ENCODE measurements at places on chromosomes 16 and 17.

DNA sequence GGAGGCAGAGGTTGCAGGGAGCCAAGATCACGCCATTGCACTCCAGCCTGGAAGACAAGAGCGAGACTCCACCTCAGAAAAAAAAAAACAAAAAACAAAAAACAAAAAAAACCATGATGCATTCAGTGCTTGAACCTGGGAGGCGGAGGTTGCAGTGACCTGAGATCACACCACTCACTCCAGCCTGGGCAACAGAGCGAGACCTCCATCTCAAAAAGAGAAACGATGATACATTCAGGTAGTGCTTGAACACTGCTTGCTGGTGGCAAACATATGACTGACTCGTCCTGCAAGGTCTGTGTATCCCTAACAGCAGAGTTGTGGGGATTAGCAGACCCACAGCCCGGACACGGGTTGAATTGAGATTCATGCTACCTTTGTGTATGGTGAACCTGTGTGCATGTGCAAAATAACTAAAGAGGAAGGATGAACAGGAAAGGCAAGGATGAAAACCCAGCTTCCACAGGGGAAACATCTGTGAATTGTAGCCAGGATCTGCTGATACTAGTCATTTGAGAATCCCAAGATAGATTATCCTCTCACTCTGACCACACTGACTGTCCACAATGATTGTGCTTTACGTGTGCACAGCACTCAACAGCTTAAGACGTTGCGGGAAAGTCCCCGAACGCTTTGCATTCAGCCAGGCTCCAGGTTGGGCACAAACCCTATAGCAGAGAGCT lies 52.4 kb upstream of the MRPS23 start:
- no peak for DNase-seq

- DNase-seq, result peak; percentile 8
Measured at GRCh38 chr17:66829386-66829864, 5.5 kb upstream of the CACNG5 start.

DNA sequence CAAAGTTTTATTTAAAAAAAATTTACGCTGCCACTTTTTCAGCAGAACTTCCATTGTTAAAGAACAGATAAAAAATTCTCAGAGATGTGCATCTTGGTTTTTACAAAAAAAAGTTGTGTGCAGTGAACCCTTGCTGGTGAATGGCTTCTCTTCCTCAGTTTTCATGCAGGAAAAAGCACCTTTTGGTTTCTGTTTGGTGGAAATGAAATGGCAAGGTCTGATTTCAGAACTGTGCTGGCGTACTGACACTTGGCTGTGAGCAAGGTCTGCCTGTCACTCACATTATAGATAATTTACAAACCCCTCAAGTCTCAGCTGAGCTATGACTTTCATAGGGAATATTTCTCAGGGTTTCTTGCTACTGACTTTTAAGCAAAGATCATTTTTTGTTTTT lies 5.7 kb upstream of the SALL1 start:
- DNase-seq, result no peak

- no peak for DNase-seq
Measured at GRCh38 chr17:27947005-27947406, 53.8 kb upstream of the LYRM9 start.

DNA sequence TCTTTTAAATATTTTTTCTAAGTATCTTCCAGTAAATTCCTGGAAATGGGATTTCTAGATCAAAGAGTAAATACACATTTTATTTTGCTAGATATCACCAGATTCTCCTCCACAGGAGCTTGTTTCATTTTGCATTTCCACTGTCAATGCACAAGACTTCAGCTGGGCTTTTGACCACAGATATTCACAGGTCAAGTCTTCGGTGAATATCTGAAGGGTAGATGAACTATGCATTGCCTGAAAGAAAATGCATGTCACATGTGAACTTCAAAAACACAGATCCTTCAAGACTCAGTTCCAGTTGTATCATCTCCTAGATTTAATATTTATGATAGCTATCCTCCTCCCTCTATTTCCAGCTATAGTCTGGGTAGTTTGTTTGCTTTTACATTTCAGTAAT lies 963.6 kb upstream of the GOT2 start:
- DNase-seq, result no peak

GRCh38 chr16:79071424-79071823 lies 529.1 kb downstream of the MAF start:
- no peak for DNase-seq

DNA sequence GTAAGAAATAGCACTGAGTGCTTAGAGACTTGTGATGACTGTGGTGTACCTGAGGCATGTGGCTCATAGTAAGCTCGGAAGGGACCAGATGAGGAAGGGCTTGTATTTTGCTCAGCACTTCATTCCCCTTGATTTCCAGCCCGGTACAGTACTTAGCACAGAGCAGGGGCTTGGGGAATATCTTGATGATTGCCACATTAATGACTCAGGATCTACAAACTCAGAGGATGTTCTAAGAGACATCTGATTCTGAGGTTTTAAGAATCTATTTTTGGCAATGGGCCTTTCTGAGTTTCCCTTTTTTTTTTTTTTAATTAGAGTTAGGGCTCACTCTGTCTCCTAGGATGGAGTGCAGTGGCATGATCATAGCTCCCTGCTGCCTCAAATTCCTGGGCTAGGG lies 9.1 kb downstream of the ASPHD1 start:
- DNase-seq, result no peak

DNA sequence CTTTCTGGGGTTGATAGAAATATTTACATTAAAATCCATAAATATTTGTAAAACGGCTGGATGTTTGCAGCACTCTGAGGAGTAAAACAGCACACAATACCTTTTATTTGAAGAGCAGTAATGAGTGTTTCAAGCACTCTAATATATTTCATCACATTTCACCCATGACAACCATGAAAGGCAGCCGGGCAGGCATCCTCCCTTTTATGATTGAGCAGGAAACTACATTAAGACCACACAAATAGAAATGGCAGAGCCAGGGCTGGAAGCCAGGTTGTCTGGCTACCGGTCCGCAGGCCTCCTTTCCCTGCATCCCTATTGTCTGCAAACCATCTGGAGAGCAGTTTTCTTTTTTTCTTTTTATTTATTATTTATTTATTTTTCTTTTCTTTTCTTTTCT lies 23.1 kb upstream of the GPRC5C start:
- DNase-seq, result no peak

DNA sequence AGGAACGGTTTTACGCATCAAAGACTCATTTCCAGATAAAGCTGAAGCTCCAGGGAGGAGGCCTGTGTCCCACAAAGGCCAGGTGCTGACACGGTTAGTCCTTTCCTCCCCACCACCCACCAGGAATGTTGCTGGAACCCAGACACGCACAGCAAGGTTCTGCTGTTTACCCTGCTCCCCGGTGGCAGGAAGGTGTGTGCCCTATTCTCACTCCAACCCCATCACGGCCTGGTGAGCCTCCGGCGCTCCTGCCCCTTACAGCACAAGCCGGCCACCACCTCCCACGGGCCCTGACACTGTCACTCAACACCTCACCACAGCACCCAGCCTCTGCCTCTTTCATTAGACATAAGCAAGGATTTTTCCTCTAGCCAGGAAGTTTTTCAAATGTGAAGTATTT lies 47.8 kb downstream of the ANKRD11 start:
- DNase-seq, result no peak

GRCh38 chr17:50799582-50799981 lies 32.3 kb upstream of the ANKRD40CL start:
- no peak for DNase-seq

GRCh38 chr17:2235792-2236366 lies 67.7 kb downstream of the SMG6 start:
- DNase-seq, result no peak

- no peak for DNase-seq
Measured at GRCh38 chr17:79664930-79665737, 54.3 kb upstream of the RBFOX3 start.

GRCh38 chr17:16915752-16916556 lies 56.0 kb downstream of the TNFRSF13B start:
- DNase-seq, result peak; percentile 59

DNA sequence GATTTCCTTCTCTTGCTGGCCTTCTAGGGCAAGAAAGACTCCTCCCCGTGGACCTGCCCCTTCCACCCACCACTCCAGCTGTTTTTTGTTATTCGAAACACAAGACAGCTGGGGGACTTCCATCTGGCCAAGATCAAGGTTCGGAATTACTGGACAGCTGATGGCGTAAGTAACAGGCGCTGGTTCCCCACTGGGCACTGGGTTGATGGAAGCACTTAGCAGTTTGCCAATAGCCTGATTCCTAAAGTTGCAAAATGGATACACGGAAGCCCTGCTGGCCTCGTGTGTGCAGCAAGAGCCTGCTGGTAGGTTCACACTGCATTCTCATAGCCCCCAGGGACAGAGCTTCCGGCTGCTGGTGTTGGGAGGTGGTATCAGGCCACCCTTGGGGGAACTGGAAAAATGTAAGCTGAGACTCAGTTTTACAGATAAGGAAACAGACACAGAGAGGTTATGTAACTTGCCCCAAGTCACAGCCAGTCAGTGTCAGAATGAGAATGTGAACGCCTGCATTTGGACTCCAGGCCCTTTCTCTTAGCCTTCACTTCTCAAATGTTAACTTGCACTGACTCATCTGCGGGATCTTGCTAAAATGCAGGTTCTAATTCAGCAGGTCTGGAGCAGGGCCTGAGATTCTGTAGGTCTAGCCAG lies 171.7 kb downstream of the KATNIP start:
- no peak for DNase-seq

DNA sequence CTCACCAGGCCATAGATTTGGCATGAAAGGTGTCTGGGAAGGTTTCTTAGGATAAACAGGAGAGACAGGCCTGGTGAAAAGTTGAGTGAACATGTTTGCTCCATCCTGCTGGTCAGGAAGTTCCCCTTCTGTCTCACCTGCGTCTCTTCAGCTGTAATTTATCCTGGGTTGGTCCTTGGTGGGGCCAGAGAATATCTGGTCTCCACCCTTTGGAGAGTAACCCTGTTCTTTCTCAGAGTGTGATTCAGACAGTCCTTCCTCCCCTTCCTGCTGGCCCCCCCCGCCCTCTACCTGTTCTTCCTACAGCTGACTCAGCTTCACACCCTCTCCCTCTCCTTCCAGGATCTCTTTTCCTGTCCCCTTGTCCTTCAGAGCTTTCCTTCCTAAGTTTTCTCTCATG lies 17.1 kb downstream of the MINK1 start:
- no peak for DNase-seq

- no peak for DNase-seq
Measured at GRCh38 chr17:62719586-62719985, 88.5 kb downstream of the MARCHF10 start.

DNA sequence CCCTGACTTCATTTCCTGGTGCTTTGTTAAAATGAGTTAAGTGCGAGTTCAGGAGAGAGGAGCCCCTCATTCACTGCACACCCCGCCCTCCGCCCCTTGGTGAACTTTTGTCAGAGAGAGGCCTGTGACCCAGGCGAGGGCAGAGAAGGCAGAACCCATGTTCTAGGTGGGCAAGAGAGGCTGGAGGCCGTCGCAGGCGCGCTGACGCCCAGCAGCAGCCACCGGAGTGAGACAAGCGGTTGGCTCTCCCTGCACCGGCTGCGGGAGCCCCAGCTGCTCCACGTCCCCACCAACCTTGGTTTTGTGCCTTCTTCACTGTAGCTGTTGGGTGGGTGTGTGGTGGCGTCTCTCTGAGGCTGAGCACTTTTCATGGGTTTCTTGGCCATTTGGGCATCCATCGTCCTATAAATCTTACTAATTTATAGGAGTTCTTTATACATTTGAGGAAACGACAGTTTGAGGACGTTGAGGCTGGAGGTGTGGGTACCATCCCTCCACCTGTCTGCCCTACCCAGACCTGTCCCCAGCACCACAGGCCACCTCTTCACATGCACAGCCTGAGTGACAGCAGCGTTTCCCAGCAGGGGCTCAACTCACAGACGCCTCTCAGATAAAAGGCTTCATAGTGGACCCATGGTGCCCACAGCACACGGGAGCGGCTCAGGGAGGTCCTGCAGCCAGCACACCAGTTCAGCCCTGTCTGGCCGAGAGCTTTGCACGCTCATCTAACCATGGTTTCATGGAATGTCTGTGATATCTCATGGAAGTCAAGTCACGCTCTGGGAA lies 45.2 kb upstream of the CBFA2T3 start:
- no peak for DNase-seq

DNA sequence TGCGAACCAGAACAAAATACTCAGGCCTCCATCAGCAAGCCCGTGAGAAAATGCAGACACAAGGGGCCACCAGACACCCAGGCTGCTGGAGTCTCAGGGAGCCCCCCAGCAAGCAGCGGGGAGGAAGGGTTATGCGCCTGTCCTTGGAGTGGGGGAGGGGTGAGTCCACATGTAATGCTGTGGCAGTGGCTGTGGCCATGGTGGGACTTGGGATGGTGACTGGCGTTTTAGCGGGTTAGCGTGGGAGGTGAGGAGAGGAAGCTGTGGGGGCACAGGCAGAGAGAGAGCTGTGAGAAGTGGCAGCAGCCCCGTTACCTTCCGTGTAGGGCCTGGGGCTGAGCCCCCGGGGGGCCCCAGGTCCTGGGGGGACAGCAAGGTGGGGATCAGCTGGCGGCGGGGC lies 58.3 kb downstream of the SRCIN1 start:
- no peak for DNase-seq

- peak; percentile 80 for DNase-seq
Measured at GRCh38 chr16:11621920-11622651, 35.4 kb upstream of the LITAF start.

GRCh38 chr17:50114849-50115357 lies 15.1 kb downstream of the SAMD14 start:
- DNase-seq, result peak; percentile 46

DNA sequence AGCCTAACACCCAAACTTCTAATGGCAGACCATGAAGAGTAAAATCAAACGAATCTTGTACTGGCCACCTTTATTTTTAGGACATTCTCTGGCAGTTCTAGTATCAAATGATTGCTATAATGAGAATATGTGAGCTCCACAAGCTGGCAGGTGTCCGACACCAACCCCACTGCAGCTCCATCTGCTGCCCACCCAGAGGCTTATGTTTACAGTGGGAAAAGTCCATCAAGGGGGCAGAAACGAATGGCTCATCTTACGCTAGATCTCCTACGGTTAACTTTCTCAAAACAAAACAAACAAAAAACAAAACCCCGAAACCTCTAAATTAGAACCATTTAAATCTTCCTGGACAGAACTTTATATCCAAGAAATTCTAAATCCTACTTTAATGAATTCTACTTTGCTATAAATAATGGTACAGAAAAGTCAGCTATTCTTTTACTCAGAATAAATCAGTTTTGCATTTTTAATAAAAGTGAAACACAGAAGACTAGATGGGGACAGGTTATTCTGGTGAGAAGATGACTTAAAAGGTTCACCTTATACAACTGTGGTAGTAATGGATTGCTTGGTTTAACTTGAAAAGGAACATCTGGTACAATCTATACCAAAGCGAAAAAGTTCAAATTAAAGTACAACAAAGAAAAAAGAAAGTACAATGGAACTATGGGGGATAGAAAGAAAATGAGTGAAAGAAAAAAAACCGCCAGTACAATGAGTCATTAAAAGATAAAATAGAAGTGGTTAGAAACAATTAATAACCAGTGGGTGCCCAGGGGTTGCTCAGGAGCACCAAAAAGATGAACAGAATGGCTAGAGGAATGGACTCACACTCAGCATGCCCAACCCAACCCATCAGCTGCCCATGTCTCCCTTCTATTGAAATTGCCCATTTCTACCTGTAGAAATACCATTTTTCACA lies 40.2 kb downstream of the GRB2 start:
- DNase-seq, result no peak

GRCh38 chr17:67730731-67731130 lies 13.0 kb downstream of the NOL11 start:
- no peak for DNase-seq
